ENCODE measurements at places on chromosomes 6 and 20. TPM values are rescaled to one million over a fixed set of nuclear protein-coding genes. Genes with fewer than 3 reads are reported as not detected.

Gene CYP39A1
- not detected for total RNA-seq

Gene RAET1E
- not detected for total RNA-seq

Gene IL17F
- not detected for total RNA-seq

Gene TCF15
- not detected for total RNA-seq

Gene DUSP15
- total RNA-seq, result 1.8 TPM

Gene LY86
- total RNA-seq, result 68.7 TPM

Gene ANKRD66
- not detected for total RNA-seq

DNA sequence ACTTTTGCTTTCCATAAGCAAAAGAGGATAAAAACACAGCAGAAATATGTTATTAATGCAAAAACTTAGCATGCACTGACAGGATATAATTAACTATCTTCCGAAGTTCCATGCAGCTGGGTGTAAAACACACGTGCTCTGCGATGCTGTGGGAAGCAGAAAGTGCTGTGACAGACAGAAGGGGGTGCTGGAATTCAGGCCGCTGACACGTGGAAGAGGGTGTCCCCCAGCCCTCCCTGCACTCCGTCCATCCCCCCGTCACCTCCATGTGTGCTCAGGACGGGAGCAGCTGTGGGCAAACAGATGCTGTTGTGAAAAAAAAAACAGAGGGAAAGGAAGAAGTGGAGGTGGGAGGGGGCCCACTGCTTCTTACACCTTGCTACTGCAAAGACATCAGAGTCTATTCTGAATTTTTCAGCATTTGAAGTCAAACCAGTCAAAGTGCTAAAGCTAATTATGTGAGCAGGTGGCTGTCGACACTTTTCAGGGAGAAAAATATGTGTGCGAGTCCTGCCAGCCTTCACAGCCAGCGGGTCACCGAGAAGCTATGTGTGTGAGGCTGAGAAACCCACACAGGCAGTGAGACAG lies 175.9 kb upstream of the AFDN start:
- no peak for DNase-seq

DNA sequence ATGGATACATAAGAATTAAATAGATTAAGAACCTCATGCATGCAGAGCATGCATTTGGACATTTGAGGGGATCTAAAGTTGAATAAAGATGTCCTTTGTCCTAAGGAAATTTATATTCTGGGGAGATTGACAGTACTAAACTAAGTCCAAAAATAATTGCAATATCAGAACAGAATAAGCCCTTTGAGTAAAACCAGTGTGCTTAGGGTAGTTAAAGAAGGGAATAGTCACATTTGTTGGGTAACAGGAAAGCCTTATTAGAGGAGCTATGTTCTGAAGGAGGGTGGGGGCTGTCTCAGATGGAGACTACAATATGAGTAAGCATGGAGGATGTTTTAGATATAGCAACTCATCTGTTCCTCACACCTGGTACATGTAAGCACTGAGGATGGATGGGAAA lies 35.8 kb downstream of the CDC5L start:
- DNase-seq, result no peak

GRCh38 chr6:7048894-7049293 lies 58.9 kb upstream of the RREB1 start:
- no peak for DNase-seq

DNA sequence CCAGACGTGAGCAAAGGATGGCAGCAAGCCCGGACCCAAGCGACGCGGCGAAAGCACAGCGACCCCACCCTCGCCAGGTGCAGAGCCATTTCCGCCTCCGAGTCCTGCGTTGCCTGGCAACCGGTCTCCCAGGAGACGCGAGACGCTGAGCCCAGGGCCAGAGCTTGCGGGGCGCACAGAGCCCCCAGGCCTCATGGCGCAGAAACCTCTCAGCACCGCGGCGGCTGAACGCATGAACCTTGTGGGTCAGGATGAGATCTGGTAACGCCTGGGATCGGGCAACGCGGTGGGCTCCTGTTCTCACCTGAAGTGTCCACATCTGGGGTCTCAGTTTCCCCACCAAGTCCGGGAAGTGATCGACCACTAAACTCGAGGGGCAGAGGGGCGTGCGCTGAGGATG lies 77.7 kb downstream of the ANKRD60 start:
- DNase-seq, result no peak

GRCh38 chr6:125471667-125472066 lies 169.9 kb upstream of the HDDC2 start:
- DNase-seq, result no peak

- DNase-seq, result peak; percentile 94
These were observed 5.4 kb downstream of the SYS1 start for GRCh38 chr20:45368221-45368980.

- no peak for DNase-seq
These were observed 171.4 kb upstream of the RSPO3 start for GRCh38 chr6:126947070-126947469.

DNA sequence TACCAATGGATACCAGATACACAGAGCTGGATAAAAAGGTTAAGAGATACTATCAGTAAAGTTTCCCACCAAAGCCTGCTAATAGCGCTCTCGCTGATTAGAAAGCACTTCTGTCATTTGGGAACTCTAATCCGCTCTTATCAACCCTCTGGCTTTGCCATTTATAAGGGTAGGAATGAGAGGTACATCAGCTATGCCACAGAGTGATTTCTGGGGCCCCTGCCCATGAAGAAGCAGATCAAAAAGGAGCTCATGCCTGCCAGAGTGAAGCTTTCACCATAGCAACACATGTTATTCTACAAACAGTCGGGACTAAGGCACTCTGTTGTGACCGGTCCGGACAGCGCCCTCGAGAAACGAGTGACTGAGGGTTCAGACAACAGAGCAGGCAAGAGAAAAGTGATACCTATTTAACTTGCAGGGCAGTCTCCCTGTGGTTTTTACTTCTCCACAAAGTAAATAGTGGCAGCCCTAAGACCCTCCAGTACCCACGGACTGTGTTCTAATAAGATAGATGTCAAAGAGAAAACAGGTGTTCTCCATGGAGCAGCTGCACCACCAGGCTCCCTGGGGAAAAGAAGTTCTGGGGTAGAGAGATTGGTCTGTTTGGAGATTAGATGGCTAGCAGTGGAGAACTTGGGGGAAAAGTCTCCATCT lies 5.6 kb downstream of the TRAM2 start:
- no peak for DNase-seq

DNA sequence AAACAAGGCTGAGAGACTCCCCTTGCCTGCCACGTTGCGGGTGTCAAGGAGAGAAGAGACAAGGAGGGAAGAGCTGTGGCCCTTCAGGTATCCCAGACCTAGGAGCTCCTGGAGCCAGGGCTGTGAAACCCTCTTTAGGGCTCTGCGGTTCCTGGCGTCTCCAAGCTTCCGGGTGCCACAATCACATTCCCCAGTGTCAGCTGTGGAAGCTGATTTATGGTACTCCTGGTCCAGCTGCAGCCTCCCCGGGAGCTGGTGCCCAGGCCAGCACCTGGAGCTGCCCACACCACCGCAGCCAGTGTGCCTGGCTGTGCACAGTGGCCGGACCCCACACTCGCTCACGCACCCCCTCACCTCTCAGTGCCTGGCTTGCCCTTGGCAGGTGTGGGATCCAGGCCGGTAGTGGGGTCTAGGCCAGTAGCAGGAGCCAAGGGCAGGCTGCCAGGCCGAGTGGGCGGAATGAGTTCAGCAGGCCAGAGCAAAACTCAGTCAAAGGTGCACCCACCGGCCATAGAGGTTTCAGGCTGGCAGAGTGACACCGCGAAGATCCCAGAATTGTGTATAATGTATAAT lies 58.9 kb upstream of the L3MBTL3 start:
- no peak for DNase-seq

GRCh38 chr6:56796196-56796532 lies 153.5 kb upstream of the DST start:
- DNase-seq, result no peak

DNA sequence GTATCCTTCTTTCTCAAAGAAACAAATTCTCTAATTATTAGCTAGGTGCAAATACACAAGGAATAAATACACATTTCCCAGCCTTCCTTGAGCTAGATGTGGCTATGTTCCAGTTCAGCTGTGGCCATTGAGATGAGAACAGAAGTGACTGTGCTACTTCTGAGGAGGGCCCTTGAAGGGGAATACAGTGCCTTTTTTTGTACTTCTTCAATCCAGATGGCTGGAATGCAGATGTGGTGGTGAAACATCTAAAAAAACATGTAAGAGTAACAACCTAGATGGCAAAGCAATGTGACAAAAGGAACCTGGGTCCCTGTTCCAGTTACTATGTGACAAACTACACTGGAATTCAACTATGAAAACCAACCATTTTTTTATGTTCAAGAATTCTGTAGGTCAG lies 115.4 kb upstream of the DST start:
- no peak for DNase-seq

- no peak for DNase-seq
These were observed 20.9 kb upstream of the KCNG1 start for GRCh38 chr20:51043811-51044210.

GRCh38 chr20:63035603-63036185 lies 28.9 kb upstream of the BHLHE23 start:
- DNase-seq, result no peak

DNA sequence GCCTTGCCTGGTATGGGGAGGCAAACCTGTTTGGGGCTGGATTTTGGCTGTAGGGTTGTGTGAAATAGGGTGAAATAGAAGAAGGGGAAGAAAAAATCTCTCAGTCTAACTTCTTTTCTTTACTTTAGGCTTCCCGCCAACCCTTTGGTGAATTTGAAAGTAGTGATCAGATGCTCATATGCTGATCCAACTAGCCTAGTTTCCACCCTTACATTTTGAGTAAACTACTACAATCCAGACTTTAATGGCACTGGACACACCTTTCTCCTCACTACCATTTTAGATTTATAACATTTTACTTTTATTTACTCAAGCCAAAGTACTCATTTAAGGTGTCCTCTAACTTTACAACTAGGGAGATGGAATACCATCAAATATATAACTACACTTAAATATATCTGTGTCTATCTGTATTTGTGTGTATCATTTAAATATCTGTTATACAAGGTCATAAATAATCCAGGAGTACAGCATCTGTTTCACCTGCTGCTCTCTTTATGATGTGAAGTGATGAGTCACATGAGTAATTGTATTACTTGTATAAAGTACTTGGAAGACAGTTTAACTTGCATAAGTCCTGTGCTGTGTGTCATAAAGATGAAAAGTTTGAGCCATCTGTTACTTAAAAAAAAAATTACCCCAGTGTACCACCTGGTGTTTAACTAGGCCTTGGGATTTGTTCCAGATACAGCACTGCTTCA lies 172.1 kb downstream of the CDKAL1 start:
- no peak for DNase-seq

- no peak for DNase-seq
These were observed 25.4 kb upstream of the NOTCH4 start for GRCh38 chr6:32249262-32249661.

GRCh38 chr20:13420625-13421024 lies 199.6 kb downstream of the ISM1 start:
- DNase-seq, result no peak

GRCh38 chr6:66771626-66772025 lies 1064.6 kb upstream of the EYS start:
- no peak for DNase-seq

DNA sequence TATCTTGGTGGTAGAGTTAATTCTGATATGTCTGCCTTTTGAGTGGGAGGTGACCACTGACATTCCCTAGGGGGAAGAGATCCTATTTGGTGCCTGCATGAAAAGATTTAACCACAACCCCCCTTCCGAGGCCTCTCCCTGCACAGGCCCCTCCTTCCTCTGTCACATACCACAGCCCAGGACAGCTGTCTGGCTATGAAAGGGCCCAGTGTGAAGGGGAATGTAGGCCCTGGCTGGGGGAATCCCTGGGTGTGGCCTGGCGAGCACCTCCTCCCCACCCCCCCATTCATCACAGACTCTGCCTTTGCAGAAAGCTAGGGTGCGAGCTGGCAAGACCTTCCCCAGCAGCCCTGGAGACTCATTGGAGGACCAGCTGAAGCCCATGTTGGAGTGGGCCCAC lies 27.4 kb upstream of the MAPRE1 start:
- DNase-seq, result peak; percentile 63

DNA sequence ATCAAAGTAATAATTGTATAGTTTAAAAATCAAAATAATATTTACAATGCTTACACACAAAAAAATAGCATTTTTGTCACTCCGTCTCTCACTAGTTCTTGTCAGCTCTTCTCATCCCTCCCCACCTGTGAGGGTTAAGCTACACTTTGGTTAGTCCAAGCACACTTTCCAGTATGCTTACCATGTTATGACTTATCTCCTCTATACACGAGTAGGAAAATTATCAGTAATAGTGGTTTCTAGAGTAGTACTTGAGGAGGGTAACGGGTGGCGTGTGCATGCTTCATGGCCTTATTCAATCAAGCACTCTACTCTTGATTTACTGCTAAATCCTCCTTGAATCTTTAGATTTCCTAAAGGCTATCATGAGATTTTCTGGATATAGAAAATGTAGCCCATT lies 443.7 kb downstream of the UTRN start:
- no peak for DNase-seq

GRCh38 chr20:10812759-10813327 lies 139.0 kb upstream of the JAG1 start:
- DNase-seq, result no peak

GRCh38 chr6:13709689-13710551 lies 1.7 kb downstream of the RANBP9 start:
- peak; percentile 46 for DNase-seq

DNA sequence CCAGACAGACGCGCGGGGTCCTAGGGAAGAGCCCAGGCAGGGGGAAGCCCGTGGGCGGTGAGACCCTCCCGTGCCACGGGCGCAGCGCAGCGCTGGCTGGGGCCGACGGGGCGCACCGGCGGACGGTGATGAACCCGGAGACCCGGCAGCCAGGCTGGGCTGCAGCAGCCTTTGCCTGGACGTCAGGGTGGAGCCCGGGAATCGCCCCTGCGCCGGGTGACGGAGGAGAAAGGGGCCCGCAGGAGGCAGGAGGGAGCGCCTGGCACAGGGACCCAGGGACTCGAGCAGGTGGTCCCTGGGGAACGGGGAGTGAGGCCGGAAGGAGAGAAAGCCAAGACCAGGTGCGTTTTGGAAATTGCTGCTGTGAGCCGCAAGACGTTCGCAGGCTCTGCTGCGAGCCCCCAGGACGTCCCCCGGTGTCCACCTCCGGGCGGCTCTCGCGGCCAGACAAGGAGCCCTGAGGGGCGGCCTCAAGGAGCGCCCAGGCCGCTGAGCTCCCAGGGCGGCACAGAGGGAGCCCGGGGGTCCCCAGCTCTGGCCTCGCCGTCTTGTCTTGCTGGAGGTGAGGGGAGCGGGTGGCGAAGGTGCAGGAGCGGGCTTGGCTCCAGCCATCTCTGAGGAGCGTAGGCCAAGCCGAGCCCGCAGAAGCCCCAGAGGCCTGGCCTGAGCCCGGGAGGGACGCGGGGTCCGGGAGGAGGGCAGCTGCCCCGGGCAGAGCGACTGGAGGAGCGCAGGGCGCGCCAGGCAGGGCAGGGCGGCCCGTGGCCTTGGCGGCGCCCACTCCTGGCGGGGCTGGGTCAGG lies 191.2 kb upstream of the PDE10A start:
- no peak for DNase-seq

Data from B cell (primary cell).